Hepatic stellate cell (primary cell): ENCODE measurements at places on chromosomes 13 and 19.

DNA sequence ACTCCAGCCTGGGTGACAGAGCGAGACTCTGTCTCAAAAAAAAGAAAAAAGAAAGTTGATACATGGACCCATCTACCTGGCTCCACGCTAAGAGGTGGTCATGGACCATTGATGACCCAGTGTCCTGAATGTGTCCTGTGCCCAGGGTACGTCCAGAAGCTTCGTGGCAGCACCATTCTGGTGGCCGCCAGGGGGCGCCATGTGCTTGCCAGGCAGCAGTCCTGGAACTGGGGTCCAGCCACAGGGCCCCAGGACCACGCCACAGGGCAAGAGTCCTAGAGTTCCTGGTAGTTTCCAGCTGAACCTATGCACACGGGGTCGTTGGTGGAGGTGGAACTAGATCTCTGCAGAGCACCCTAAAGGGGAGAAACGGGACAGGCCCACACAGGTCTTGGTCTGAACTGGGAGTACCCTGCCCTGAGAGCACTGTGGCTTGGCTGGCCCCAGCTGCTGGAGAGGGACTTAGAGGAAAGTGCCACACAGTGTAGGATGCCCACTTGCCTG lies 19.9 kb upstream of the FBXO27 start:
- DNase-seq = peak; percentile 35

DNA sequence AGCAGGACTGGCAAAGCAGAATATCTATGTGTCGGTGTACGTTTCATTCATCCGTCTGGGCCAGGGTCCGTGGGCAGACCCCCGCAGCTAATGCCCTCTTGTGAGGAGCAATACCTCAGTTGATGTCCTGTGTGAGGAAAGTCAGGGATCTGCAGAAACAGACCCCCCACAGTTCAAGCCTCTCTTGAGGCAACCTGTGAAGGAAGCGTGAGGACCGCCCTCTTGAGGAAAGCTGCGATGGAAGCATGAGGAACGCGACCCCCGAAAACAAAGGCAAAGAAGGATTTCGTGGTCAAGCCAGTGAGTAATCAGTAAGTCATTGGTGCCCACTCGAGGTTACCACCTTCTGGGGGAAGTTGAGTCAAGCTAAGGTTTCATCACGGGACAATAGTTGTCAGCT lies 20.9 kb upstream of the ZNF83 start:
- DNase-seq = no peak

DNA sequence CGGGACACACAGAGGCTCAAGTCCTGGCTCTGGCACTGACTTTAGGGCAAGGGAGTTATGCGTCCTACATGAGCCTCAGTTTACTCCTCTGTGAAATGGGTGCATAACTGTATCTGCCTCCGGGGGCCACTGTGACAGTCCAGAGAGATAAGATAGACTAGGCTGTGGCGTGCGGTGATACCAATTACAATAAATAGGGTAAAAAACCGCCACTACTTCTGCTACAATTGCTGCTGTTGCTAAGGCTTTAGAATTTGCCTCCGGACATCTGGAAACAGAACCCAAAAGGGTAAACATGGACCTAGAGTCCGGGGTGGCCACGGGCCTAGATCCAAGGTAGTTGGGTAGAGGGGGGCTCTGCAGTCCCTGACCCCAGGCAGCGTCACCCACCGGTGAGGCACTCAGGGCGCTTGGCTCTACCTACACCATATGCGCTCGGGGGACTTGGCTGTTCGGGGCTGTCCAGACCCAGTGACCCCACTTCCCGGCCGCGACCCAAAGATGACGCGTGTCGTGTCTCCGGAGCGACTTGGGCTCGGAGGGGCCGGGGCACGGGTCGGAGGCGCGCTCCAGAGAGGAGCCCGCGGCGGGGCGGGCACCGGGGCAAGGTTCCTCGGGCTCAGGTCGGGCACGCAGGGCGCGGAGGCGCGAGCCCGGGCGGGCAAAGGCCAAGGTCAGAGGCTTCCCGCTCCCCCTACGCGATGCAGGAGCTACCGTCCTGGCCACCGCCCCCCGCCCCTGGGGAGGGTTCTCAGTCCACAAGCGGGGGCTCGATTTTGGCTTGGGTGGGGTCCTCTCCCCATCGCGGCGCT lies 1.1 kb downstream of the INSR start:
- no peak for DNase-seq

DNA sequence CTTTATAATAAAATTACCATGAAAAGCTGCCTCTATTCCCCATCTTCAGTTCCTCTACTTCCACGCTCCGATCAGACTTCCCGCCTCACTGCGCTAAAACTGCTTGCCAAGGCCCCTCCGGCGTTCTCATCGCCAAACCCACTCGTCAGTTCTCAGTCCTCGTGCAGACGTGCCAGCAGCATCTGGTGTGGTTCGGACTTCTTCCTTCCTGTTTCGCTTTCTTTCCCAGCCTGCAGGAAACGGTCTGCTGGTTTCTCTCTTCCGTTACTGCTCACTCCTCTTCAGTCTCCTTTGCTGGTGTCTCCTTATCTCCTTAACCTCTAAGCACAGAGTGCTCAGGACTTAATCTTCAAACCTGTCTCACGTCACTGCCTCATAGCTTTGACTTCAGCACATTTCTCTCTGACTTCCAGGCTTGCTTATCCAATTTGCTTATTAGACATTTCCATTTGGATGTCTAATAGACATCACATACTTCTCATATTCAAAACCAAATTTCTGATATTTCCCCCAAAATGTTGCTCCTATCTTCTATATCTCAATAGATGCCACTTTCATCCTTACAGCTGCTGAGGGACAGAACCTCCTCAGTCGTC lies 40.3 kb downstream of the RCBTB2 start:
- peak; percentile 56 for DNase-seq

DNA sequence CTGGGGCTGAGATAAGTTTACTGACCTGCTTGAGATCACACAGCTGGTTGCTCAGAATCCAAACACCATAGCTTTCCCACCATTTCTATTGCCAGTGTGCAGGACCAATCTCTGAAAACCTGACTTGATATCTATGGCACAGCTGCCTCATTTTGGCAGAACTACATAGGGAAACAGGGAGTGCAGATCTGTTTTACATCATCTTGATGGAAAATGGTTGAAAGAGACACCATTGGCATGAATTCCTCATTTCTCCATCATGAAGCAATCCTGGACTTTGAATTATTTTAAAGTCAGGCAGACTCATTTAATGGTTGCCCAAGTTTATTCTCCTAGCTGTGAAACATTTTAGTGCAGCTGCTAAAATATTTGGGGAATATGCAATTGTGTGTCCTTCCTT lies 1628.2 kb upstream of the SLC10A2 start:
- no peak for DNase-seq
